ENCODE measurements at places on chromosomes 6 and 20. TPM values are rescaled to one million over a fixed set of nuclear protein-coding genes. Genes with fewer than 3 reads are reported as not detected.

DNA sequence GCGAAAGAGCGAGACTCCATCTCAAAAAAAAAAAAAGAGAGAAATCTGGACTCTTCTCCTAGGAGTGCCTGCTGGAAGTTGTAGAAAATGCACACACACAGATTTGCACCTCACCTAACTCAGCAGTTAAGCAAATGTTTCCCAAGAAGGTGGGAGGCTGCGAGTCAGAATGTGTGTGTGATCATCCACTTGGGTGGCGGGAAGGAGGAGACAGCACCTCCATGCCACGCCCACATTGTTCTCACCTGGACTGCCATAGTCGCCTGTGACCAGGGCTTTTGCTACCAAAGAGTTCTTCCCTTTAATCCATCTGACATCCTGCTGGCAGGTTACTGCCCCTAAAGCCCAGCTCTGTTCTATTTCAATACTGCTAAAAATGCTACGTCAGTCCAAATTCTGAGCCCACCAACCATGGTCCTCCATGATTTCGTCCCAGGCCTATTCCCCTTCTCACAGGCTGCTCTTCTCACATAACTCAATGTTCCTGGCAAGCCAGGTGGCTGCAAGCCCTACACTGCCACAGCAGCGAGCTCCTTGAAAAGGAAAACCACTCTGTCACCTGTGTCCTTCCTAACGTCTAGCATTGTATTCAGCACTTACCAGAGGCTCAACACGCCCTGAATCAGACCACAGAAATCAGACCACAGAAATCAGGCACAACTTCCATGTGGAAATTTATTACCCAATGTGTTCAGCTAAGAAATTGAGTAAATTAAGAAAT, 77.5 kb downstream of the PSMG4 start:
- no peak for DNase-seq

DNA sequence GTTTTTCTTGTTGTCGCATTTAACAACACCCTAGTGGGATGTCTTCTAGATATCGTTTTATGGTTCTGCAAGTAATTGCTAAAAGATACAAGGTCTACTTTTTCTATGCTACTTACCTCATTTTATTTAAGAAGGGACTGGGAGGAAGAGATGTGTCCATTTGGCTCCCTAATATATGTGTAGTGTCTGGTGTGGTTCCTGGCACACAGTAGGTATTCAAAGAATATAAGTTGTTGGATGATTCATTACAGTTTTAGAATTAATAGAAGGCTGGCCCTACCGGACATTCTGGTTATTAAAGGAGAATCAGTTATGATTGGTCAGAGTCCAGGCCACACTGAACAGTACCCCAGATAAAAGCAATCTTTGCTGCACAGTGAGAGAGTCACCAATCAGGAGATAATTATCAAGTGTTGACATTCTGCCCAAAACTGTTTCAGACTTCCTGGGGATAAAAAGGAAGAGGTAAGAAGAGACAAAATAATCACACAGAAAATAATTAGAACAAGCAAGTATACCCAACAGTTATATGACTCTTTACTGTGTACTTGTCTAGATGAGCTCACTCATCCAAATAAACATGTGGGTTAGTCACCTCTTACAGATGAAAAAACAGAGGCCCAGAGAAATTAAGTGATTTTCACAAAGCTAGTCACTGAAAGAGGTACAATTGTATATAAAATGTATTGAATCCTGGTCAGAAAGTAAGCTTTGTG, 7.0 kb downstream of the TMEM244 start:
- DNase-seq, result peak; percentile 28

The MATN4 gene
- 0.28 TPM for total RNA-seq

The CALHM6 gene
- not detected for total RNA-seq

DNA sequence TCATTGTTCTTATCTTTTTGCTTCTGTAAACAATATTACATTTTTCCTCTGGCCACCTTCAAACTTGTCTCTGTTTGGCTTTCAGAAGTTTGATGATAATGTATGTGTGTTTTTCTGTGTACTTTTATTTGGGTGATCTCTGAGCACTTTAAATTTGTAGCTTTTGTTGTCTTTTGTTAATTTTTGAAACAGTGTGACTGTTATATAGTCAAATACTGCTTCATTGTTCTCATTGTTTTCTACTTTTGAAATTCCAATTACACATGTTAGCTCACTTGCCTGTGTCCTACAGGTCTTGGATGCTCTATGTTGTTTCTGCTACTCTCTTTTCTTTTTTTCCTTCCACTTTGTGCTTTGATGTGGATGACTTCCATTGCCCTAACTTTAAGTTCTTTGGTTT, 460.1 kb upstream of the KHDRBS2 start:
- no peak for DNase-seq

DNA sequence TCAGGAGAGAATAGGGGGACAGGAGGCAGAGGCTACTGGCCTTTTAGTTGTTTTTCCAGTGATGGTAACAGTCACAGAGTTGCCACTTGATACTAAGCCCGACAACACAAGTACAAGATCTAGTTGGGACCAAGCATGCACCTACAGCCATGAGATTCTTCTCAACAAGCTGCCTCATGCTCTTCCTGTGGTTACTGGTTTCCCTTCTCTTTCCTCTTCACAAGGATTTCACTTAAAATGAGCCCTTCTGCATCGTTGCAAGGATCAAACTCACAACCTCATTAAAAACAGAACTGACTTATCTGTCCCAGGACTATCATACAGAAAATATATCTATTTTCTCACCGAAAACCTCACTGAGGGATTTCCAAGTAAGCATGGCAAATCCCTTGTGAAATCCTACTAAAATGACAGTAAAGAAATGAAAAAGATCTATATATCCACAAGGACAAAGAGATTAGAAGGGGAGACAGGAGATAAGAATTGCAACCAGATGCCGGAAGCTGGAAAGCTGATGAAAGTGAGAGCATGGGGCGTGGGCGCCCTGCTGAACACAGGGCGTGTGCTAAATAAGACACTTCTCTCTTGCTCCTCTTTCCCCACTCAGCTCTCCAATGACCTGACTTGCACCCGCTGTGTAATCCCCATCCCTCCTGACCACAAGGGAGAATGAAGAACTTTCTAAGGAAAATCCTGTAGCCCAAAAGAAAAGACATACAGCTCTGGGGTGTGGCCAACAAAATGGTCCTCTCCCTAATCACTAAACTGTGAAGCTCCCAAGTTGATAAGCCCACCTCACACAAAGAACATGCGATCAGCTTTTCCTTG, 13.4 kb downstream of the MTFR2 start:
- DNase-seq, result no peak

The YIPF3 gene
- 75.1 TPM for total RNA-seq

GRCh38 chr6:32058511-32058963, 20.3 kb downstream of the CYP21A2 start:
- no peak for DNase-seq

DNA sequence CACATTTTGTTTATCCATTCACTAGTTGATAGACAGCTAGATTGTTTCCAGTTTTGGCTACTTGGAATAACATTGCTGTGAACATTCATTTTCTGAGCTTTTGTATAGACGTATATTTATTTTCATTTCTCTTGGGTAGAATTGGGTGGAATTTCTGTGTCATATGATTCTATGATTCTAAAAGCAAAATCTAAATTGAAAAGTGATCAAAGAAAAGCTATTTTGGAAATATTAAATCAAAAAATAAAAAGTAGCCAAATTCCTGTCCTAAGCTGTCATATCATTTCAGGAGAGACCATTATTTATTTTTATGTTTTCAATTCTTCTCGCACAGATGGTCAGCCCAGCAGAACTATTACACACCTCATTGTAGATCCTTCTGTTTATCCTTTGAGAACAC, 229.2 kb downstream of the COL12A1 start:
- no peak for DNase-seq

GRCh38 chr6:56370561-56371211, 123.3 kb upstream of the COL21A1 start:
- DNase-seq, result peak; percentile 91

- no peak for DNase-seq
These were observed 8.4 kb downstream of the CST7 start for GRCh38 chr20:24957326-24958016.

- no peak for DNase-seq
These were observed 189.5 kb downstream of the TMEM242 start for GRCh38 chr6:157133856-157134255.

DNA sequence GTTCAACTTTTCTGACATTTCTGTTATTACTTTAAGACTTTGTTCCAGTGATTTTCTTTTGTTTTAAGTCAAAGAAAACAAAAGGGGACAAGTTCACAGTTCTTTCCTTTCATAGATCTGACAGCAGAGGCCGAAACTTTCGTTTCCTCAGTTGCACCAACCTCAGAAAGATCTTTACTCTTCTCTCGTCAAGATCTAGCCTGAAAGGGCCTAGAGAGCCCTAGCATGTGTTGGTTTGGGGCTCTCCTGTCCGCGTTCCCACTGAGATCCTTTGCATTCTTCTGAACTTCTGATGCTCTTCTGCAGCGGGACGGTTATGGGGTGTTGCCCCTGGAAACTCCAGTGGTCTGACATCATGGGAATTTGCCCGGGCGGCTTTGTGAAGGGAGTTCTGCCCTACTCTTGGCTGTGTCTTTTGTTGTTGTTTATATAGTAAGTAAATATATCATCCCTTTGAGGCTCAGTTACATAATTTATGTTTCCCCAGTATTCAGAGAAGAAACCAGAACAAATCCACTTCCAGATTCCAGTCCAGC, 129.1 kb downstream of the SASH1 start:
- DNase-seq, result no peak

- peak; percentile 59 for DNase-seq
These were observed 44.6 kb upstream of the SH3BGRL2 start for GRCh38 chr6:79586548-79586947.

DNA sequence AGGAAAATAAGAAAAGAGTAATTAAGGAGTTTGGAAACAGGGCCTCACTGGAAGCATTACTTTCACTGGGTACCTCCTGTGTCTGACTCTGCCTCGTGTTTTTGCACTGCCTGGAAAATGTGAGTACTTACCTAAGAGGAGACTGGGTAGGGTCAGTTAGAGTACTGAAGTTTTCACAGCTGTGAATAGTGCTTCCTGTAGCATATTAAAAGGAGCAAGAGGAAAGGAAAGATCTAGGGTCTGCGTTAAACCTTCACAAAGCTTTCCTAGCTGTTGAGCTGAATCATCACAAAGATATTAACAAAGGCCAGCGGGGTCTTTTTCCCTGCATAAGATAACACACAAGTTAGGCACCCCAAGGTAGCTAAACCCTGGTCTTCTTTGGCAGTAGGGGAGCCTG, 82.3 kb downstream of the MLIP start:
- no peak for DNase-seq

DNA sequence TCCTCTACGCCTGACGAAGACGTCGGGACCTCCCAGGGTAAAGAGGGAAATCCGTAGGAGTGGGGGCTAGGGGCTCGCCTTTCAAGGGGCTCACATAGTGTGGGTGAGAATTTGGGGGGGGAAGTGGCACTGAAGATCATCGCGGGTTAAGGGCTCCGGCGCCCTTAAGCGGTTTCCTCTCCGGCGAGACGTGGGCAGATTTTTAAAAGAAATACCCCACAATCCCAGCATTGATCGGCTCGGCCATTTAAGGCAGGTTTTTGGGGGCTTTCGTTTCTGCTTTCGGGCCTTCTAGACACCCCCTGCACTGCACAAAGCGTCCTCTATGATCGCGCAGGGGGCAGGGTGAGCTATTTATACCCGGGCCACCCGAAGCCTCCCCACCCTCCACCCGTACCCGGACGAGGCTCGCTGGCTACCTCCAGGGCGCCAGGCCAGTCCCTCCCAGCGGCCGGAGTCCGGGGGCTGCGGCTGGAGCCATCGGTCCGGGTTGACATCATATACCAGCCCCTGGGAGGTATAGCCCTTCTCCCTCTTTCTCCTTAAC, 1.2 kb downstream of the NKX2-2 start:
- DNase-seq, result peak; percentile 59

DNA sequence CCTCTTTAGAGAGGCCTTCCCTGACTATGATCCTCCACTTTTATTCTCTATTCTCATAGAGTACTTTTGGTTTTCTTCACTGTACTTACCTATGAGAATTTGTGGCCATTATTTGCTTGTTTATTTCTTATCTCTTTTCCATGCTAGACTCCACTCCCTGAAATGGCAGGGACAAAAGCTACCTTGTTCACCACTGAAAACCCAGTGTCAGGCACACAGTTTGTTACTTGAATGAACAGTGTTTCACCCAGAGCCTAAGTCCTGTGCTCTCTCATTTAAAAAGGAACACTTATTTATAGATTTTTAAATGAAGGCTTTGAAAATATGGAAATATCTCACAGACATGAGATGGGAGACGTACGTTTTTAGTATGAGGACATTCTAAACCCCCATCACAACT, 47.7 kb upstream of the ENPP5 start:
- no peak for DNase-seq

DNA sequence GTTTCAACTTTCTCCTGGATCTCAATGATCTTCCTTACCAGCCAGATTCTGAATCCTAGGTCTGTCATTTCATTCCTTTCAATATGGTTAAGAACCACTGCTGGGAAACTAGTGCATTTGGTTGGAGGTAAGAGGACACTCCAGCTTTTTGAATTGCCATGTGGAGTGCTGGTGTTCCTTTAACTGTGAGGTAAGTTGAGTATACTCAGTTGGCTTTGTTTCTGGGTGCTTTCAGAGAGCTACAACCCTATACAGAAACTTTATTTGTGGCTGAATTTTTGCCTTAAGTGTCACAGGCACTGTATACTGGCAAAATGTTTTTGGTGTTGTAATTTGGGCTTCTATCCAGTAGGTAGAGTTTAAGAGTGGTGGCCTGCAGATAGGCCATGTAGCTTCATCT, 175.8 kb downstream of the TBC1D32 start:
- DNase-seq, result no peak

GRCh38 chr6:129345890-129346289, 364.1 kb downstream of the ARHGAP18 start:
- DNase-seq, result no peak

GRCh38 chr20:56371977-56372376, 13.2 kb downstream of the FAM210B start:
- no peak for DNase-seq

GRCh38 chr20:60718743-60719480, 533.1 kb upstream of the CDH4 start:
- DNase-seq, result peak; percentile 23

GRCh38 chr6:138429761-138430160, 25.7 kb downstream of the HEBP2 start:
- DNase-seq, result no peak

- DNase-seq, result no peak
These were observed 297.5 kb downstream of the CLIC5 start for GRCh38 chr6:45718131-45718530.
